ENCODE measurements at places on chromosomes 2 and 18.

DNA sequence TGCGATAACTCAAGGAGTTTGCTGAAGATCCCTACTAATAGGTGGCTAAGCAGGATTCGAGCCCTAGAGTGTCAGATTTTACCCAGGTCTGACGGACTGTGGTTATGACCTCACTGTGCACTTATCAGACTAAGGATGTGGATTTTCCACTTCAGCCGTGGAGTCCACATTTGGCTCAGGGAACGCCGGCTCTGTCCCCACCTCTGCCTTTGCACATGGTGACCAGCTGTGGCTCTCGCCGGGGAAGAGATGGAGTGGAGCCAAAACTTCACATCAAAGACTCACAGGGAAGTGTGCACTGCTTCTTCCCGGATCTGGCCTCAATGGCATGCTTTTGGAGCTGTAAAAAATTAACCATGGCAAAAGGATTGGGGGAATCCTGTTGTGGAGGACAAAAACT is 249.3 kb upstream of the APCDD1 start:
- no peak for DNase-seq

GRCh38 chr2:132780651-132781050 is 110.6 kb upstream of the LYPD1 start:
- DNase-seq: no peak

DNA sequence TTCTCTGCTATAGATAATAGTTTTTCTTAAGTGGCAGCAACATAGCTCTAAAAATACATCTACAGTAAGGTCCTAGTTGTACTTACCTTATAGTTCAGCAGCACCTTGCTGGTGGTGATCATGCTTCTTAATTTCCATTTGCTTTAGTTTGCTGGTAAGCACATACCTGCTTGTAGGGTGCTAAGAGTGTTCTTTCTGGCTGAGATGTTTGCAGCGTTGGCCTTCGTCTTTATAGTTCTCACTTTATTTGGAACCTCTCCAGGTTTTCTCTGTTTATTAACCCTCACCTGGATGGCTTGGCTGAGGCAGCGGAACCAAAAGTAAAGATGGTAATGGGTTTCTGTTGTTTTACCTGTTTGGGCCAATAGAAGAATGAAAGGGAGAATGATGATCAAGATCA is 123.6 kb upstream of the EFEMP1 start:
- peak; percentile 21 for DNase-seq

GRCh38 chr2:11788461-11789124 is 42.2 kb downstream of the LPIN1 start:
- no peak for DNase-seq

DNA sequence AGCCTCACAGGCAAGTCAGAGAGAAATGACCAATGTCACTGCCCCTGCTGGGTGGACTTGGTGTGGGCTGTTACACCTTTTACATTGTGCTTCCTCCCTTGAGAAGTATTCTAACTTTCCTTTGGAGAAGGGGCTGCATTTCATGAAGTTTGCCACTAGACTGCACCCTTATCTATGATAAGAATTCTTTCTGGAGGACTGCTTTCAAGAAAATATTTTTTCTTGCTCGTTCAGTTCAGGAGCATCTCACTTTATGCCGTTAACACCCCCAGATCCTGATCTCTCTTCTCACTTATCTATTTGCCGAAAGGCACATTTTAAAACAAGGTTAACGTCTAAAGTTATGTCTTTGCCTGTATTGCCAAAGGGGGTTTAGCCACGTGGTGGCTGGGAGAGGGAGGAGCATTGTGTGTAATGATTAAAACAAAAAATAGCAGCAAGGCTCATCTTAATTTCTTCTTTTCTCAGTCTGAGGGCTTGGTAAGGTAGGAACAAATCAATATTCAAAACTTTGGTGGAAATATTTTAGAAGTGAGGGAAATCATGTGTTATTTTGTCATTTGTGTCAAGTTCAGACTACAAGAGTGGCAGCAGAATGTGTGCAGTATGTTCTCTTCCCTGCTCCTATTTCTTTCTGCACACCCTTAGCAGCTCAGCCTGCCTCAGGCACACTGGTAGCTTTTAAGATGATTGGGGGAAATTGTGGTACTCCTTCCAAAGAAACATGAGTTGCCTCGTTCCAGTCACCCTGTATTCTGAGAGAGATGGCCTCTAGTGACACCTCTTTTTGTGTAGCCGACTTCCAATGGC is 1.6 kb upstream of the IGFBP5 start:
- no peak for DNase-seq

DNA sequence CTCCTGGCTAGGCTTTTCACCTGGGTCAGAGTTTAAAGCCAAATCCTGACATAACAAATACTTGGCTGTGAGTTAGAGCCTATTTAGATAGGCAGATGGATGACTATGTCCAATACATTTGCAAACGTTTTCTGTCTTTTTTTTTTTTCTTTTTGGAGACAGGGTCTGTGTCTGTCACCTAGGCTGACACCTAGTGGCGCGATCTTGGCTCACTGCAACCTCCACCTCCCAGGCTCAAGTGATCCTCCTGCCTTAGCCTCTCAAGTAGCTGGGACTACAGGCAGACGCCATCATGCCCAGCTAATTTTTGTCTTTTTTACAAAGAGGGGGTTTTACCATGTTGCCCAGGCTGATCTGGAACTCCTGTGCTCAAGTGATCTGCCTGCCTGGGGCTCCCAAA is 124.8 kb downstream of the DYM start:
- DNase-seq: no peak

- DNase-seq: no peak
These were observed 558.2 kb downstream of the SUCLG1 start for GRCh38 chr2:83900862-83901261.

DNA sequence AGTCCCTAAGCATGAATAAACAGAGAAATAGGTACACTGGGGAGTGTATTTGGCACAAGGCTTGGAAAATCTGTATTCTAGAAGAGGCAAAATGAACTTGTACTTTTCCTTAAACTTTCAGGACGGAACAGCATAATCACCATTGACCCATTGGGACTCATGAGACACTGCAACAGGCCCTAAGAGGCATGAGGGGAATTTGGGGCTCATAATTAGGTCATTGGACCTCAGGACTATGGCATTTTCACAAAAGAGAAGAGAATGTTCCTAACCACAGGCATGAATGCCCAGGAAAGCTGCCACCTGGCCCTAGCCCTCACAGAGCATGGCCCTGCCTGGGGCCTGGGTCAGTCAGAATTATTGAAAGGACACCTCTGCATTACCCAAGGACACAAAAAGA is 67.9 kb upstream of the PIK3C3 start:
- DNase-seq: no peak

DNA sequence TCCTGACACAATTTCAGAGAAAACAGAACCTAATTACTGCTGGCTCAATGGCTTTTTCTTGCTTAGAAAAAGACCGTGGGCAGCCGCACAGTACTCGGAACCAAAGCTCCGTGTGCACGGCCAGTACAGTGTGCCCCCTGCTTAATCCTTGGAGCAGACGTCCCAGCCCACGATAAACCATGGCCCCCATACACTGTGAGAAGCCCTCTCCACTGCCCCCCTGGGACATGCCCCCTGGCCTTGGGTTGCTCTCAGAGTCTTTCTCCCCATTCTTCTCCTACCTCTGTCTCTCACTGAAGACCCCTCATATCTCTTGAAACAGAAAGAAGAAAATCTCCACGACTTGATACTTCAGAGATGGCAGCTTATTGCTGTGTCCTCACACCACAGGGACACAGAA is 44.0 kb downstream of the CYP26B1 start:
- DNase-seq: no peak

- no peak for DNase-seq
These were observed 137.7 kb downstream of the SNTG2 start for GRCh38 chr2:1088192-1088860.

DNA sequence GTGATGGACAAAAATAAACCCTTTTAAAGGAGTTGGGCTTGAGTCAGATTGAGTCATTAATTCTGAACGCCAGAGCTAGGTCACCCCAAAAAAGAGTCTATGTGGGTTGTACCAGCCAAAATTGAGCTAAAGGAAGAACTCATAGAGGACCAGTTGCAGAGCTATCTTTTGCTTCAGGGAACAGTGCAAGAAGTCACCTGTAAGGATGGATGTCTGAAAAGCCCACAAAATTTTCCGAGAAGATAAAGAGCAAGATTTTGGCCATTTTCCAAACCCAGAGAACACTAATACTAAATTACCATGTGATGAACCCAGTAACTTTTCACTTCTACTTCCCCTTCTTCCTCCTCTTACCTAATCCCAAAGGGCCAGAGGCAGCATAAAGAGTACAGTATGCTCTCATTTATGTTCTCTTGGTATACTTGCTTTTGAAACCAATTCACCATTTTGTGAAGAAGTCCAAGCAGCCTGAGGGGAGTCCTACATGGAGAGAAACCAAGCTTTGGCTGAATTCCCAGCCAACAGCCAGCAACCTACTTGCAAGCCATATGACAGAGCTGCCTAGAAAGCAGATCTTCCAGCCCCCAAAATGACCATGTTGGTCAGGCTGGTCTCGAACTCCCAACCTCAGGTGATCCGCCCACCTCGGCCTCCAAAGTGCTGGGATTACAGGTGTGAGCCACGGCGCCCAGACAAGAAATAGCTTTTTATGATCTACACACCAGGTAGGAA is 551.7 kb downstream of the SATB2 start:
- DNase-seq: no peak

GRCh38 chr18:12317664-12318333 is 9.8 kb downstream of the TUBB6 start:
- no peak for DNase-seq

DNA sequence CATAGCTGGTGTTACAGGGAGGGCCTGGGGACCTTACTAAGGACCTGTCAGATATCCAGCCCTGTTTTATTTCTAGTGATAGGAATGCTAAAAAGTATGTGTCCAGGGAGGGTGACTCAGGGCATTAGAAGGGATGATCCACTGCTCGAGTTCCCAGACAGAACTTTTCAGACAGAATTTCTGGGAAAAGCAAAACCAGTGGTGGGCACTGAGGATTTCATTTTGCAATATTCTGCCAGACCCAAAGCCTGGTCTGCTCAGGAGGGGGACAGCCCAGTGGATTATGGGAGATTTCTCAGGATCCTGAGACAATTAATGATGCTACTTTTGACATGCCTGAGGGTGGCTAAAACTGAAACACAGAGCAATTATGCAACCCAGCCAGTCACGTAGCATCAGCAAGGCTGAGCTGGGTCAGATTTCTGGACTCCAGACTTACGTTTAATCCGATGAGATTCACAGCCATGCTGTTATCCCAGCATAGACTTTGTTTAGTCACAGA is 4.7 kb upstream of the KCNE4 start:
- no peak for DNase-seq

GRCh38 chr2:130727286-130727924 is 1.5 kb upstream of the GPR148 start:
- peak; percentile 45 for DNase-seq

- no peak for DNase-seq
These were observed 385.0 kb upstream of the KLHL29 start for GRCh38 chr2:22999951-23000350.

GRCh38 chr2:197946562-197946961 is 142.2 kb downstream of the PLCL1 start:
- no peak for DNase-seq

DNA sequence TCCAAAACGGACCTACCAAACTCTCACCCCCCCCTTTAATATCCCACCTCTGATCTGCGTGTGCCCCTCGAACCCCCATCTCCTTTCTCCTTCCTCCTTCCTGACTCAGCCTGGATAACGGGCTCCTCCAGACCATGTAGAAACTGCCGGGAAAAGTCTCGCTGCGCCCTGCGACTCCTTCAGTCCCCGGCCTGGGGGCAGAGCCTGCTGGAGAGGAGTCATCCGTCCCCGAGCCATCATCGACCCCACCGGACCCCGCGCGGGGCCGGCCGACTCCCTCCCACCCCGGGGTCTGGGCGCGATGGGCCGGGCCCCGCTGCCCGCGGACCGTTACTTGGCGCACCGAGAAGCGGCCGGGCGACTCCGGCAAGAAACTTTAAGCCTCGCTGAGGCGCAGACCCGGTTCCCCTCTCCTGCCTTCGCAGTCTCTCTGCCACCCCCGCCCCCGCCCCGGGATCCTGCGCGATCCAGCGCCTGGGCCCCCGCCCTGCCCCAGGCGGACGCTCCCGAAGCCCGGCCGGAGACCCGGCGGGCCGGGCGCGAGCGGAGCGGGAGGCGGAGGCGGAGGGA is 3.4 kb downstream of the ZEB2 start:
- DNase-seq: no peak

- DNase-seq: peak; percentile 0
These were observed 68.1 kb downstream of the MYOM1 start for GRCh38 chr18:3151399-3152264.

DNA sequence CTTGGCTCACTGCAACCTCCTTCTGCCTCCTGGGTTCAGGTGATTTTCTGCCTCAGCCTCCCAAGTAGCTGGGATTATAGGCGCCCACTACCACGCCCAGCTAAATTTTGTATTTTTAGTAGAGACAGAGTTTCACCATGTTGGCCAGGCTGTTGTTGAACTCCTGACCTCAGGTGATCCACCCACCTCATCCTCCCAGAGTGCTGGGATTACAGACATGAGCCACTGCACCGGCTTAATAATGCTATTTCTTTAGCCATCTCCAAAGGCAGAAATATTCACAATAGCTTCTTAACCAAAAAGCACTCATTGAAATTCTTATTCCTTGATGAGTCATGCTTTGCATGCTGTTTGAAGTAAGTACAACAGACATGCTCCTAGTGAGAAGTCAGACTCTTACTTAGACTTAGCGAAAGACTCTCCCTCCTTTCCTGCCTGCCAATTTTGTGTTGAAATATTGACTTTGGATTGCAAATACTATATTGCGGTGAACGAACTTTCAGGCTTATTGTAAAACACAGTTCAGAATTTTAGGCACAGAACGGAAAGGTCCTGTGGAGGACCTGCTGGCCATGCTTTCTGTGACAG is 4.4 kb downstream of the ACTR3 start:
- no peak for DNase-seq

GRCh38 chr18:67475673-67476072 is 40.8 kb downstream of the DSEL start:
- no peak for DNase-seq

DNA sequence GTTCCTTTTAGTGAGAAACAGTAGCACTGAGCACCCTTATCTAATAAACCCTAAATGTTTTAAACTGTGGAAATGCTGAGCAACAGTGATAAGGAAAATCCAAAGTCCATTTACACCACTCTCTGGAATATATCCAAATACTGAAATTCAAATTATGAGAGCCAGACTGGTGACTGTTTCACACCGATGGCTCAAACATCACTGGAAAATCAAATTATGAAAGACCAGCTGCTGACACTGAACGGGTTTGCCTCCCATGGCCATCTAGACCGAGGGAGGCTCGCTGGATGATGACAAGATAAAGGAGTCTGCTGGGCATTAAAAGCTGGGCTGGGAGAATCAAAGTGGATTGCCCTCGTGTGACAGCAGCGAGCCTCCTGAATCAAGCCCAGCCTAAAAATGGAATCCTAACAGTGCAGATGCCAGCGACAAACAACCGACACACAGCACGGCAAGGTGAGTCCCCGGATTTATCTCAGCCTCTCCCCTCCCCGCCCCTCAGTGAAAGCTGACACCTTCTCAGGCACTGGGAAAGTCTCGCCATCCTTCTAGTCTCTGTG is 30.3 kb downstream of the SERPINE2 start:
- no peak for DNase-seq

All from NCI-H187 (cell line).